Substantia nigra (tissue), 51 donors: ENCODE measurements at places on chromosomes 5 and 9.

DNA sequence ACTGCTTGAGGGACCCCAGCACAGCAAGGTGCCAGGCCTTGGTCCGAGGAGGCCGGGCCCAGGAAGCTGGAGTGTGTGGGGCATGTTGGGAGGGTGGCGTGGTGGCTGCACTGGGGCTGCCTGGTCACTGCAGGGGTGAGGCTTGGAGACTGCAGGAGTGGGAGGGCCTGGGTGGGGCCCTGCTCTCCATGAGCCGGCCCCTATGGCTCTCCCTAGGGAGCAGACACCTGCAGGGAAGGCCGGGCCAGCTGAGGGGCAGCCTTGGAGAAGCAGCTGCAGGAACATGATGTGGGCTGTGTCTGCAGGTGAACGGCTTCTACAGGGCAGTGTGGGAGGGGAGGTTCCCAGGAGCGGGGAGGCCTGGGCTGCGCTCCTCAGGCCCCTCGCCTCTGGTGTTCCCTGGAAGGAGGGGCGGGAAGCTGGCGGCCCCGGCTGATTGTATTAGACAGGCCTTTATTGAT, 41.7 kb upstream of the TMEM250 start:
- DNase-seq: no peak

DNA sequence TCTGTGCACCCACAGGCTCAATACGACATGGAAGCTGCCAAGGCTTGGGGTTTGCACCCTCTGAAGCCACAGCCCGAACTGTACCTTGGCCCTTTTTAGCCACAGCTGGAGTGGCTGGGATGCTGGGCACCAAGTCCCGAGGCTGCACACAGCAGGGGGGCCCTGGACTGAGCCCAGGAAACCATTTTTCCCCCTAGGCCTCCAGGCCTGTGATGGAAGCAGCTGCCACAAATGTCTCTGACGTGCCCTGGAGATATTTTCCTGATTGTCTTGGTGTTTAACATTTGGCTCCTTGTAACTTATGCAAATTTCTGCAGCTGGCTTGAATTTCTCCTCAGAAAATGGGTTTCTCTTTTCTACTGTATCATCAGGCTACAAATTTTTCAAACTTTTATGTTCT, 82.3 kb upstream of the LPAR1 start:
- no peak for DNase-seq

DNA sequence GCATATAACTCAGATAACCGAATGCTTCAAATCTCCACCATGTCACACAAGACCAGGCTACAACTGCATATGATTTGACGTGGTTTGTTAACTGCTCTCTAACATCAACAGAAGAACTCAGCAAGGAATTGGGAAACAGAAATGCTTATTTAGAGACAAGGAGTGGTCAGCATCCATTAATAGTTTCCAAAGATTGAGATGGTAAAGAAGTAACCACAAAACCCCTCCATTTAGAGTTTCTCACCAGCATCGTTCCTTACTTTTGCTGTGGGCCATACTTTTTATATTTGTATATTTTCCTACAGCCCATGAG, 25.2 kb downstream of the DPYSL3 start:
- no peak for DNase-seq

GRCh38 chr9:132810314-132810713, 67.8 kb downstream of the AK8 start:
- DNase-seq: no peak

GRCh38 chr5:160802592-160802991, 49.4 kb downstream of the ATP10B start:
- DNase-seq: no peak

DNA sequence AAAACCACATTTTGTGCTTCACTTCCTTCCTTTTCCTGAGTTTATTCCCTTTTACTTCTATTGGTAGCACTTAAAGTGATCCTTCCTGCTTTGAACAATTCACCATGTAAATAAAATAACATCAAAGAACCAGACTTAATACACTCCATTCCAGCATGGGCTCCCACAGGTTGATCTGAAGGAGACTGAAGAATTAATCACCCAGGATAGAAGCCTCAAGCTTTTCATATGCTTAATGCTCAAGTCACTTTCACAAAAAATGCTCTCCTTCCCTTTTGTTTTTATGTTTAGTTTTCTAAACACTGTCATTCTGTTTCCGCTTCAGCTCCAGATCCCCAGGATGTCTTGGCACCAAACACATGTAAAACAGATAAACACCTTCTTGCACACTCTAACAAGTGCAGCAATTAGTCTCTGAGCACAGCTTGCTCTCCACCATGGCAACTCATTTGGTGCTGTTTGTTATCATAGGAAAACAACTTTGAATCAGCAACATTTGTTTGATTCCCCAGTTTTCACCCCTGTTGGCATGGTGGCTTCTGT, 37.0 kb downstream of the DMRTA1 start:
- no peak for DNase-seq

DNA sequence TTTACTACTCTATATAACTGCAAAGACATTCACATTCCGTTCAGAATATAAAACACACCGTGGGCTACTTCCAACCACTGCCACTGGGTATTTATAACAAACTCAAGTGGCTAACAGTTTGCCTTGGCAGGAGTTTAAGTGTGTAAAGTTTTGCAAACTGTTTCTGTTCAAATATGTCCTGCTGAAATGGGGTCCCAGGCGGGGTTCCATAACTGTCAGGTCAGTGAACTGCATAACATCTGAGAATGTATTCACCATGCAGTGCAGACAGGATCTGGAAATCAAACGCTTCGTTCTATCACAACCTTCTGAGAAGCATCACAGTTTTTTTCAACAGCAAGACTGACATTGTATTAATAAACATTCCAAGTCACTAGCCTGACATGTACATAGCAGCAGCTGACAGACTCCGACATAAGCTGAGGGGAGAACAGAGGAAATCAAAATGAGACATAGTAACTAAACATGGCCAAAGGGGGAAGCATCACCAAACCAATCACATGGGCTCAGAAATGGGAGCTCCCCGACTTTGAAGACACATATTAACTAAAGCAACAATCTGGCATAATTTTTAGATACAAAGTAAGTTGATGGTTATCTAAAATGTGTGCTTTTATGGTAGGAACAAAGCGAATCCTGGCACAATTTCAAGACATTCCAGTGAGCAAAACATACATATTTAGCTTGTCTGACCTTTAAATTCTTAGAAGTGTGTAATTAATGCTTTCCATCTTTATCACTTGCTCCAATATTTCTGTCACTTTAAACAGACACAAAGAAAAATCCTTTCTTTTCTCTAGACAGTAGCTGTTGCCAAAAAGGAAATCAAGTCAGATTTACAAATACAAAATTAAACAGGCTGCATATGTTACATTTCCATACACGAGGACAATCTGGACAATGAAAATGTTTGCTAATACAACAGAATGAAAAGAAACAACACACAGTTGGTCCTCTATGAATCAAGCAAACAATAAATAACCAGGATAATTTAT, 156.8 kb downstream of the MAPKAP1 start:
- DNase-seq: no peak

DNA sequence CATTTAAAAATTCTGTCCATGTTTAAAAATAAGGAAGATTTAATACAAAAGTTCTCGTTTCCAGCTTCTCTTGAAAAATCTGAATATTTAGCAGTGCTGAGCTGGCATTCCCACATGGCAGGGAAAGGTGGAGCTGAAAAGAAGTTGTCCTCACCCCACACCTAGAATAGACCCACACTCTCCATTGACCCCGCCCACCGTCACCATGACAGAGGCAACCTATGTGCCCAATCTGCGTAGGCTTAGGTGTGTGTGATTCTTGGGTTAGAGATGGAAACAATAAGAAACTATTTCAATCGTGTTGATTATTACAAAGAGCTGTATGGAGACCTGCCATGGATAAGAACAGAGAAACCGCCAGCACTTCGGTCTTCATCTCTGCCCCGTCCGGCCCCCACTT, 8.9 kb upstream of the STK32A start:
- no peak for DNase-seq

DNA sequence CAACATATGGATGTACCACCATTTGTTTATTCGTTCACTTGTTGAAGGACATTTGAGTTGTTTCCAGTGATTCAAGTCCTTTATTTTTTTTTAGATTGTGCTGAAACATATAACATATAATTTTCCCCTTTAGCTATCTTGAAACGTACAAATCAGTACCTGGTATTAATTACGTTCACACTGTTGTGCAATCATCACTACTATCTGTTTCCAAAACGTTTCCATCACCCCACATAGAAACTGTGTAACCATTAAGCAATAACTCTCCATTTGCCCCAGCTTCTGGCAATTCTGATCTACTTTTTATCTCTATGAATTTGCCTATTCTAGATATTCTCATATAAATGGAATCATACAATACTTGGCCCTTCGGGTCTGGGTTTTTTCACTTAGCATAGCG, 116.0 kb downstream of the FGF1 start:
- DNase-seq: no peak

DNA sequence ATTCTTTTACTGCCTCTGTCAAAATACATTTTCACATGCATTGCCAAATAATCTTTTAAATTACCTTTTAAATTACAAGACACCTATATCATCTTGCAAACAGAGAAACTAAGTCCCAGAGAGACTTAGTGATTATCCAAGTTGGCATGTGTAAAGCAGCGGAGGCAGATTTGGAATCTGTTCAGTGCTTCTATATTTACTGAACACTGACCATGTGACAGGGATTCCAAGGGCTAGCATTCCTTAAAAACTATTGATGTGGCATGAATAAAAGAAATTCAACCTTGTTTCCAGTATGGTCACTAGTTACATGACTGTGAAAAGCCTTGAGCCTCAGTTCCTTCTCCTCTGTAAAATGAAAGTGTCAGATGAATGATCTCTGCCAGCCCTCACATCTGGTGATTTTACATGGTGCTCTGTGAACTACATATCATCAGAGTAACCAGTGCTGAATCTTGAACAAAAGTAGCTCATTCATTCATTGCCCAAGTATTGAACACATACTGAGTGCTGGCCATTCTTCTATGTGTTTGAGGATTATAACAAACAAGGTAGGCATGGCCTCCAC, 71.9 kb upstream of the PPP1R2B start:
- no peak for DNase-seq

GRCh38 chr9:79973627-79974026, 401.9 kb downstream of the TLE4 start:
- DNase-seq: no peak

DNA sequence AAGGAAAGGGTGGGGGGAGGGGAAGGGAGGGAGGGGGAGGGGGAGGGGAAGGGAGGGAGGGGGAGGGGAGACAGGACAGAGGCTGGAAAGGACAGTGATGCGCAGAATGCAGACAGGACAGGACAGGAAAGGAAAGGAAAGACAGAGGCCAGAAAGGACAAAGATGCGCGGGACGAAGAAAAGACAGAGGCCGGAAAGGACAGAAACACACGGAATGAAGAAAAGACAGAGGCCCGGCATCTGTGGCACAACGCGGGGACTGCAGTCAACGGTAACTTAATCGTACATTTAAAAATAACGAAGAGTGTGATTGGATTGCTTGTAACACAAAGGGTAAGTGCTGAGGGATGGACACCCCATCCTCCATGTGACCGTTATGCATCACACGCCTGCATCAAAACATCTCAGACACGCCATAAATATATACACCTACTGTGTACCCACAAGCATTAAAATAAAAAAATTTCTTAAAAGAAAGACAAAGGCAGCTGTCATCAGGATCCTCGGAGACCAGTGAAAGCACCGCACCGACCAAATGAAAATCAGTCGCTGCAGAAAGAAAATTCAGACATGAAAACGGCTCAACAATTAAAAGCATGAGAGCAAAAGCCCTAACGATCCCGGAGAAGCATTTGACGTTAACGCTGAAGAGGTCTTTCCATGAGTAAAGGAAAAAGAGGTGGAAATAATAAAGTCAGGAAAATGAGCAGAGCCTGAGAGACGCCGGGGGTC, 52.9 kb upstream of the EXOC3 start:
- DNase-seq: no peak

GRCh38 chr9:14320271-14321181, 6.6 kb upstream of the NFIB start:
- peak; percentile 48 for DNase-seq

GRCh38 chr5:1435369-1435768, 9.9 kb downstream of the SLC6A3 start:
- no peak for DNase-seq

DNA sequence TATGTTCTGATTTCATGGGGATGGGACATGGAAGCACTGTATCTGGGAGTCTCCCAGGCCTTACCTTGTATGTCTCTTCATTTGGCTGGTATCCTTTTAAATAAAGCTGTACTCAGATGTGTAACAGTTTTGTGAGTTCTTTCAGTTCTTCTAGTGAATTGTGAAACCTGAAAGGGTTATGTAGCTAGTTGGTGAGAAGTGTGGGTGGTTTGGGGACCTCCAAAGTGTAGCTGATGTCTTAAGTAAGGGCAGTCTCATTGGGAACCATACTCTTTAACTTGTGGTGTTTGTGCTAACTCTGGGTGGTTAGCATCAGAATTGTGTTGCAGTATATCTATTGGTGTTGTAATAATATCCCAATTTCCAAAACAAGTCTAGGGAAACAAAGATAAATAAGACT, 166.9 kb upstream of the CCNH start:
- DNase-seq: no peak

DNA sequence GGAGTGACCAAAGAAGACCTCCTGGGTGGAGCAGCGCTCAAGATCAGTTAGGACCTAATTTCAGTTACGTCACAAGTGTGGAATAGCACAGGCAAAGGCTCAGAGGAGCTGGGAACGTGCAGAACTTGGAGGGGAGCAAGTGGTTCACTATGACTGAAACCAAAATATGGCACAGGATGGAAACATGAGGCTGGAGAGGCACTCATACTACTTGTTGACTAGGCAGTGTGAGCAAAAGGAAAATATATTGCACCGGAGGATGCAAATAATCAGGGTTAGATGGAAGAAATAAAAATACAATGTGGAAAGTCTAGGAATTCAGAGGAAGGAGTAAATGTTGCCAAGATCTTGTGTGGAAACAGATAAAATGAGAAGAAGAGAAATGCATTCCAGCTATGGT, 148.3 kb downstream of the DCP2 start:
- DNase-seq: no peak

GRCh38 chr5:178462816-178463215, 127.4 kb downstream of the COL23A1 start:
- no peak for DNase-seq

DNA sequence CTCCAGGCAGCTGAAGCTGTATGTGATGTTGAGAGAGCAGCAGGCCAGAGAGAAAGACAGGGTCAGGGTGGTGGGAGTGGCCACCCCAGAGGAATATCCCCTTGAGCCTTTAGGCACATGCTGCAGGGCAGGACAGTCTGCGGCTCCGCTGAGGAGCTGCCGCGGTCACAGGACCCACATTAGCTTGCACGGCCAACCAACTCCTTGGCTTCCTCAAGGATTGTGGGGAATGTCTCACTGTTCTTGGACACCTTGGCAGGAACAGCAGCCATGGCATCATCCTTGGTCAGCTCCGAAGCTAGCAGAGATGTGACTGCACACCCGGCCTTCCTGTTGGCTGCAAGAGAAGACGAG, 27.8 kb downstream of the PCDHGC5 start:
- no peak for DNase-seq

- no peak for DNase-seq
These were observed 463.3 kb downstream of the ICE1 start for GRCh38 chr5:5885782-5886181.

DNA sequence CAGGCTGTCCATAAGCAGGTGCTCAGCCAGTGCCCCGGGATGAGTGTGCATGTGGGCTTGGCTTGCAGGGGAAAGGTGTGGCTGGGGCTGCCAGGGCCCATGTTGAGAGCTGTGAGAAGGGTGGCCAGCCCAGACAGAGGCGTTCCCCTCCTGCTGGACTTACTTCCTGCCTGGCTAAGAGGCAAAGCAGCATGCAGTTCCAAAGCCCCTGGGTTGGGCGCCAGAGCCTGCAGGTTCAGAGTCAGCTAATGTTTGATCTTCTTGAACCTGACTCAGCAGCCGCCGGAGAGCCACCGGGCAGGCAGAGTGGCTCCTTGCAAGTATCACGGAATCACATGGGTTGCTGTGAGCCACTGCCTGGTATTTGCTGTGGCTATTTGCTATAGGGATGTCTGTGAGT, 168.4 kb upstream of the MAP1B start:
- no peak for DNase-seq
